ENCODE measurements at places on chromosomes 3 and 15.

DNA sequence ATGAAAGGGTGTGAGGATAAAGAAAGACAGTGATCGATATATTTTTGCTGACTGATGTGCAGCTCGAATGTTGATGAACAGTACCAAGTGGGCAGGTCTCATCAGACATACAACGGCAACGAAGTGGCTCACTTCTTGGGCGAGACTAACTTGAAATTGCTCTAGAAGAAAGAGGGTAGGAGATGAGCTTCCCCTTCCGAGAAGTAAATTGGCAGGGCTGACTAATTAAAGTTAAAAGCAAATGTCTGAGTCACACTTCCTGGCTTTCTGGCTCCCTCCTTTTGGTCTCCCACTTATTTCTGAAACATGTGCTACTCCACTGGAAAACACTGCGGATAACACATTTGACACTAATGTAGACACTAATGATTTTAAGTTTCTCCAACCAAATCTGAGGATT lies 228.3 kb downstream of the ABHD5 start:
- DNase-seq, result no peak

DNA sequence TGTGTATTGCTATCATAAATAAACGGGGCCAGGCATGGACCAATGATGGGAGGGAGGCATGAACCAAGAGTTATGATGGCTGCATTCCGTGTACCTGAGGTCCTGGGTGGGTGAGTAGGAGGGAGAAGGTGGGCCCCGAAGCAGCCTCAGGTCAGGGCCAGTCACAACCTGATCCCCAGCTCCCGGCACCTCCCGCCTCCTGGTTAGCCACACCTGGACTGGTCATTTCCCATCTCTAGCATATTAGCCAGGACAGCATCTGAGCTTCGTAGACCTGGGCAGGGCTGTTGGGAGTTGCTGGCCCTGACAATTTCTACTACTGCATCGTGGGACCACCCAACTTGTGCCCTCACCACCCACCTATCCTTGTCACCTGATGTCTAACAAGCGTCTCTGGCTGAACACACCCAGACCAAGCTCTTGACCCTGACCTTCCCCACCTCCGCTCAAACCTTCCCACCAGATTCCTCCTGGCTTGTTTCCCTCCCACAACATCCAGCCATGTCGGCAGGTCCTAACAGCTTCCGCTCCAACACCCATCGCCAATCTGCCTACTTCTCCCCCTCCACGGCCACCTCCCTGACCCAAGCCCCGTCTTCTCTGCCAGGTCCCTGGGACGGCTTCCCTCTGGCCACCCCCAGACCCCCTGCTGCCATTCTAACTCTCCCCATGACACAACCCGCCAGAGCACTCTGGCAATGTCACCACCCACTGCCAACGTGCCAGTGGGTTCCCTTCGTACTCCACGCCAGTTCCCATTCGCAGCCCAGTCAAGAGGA lies 133.8 kb upstream of the IQSEC1 start:
- DNase-seq, result no peak

DNA sequence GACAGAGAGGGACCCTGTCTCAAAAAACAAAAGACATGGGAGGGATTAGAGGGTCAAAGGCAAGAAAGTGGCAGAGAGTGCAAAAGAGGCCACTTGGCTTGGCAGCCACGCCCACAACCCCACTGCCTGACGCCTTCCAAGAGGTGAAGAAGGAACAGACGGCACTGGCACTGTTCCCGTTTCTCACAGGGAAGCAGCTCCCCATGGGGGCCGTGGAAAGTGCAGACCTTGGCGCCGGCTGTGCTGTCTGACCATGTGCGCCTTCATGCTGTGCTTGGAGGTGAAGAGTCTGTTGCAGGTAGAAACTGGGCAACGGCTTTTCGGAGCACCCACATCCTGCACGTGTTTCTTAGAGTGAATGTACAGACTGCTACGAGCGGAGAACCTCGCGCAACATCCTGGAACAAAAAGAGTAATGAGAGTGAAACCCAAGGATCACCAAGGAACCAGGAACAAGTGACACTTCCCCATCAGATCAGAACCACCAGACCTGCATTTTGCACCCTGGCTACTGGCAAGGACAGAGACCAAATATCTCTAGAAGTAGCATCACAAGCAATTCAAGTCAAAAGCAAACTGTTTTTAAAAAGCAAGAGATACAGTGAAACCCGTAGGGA lies 9.7 kb downstream of the ZXDC start:
- DNase-seq, result no peak

GRCh38 chr3:32217339-32217738 lies 21.1 kb upstream of the CMTM8 start:
- DNase-seq, result no peak
